ENCODE measurements at places on chromosomes 12 and 14.

DNA sequence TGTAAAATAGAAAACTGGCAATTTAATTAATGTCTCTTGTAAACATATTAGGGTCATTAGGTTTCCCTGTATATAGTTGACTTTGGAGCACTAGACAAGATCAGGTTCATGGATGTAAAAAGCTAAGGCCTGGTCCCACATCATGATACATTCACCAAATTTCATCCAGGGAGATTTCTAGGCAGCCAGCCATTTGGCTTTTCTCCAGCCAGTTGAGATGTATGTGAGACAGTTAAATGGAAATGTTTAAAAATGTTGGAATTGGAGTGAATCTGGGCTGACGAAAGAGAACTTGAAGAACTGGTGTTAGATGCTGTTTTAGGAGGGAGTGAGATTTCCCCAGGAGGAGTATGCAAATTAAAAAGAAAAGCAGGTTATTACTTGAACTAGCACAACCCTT, 41.8 kb upstream of the CLEC14A start:
- DNase-seq = no peak

DNA sequence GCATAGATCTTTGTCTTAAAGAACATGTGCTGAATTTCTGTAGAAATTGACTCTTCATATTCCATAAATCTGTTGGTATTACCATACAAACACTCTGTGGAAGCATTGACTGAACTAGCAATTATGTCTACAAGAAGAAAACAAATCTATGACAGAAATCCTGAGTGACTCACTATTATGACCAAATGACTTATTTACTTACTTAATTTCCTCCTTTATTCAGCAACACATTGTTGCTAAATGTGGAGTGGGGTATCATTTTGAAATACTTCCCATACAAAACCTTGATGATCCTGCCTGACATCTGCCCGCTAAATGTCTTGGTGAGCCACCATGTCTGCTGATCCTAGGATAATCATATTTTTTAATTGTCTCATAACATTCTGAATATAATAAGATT, 99.1 kb upstream of the SLCO1C1 start:
- DNase-seq = no peak

DNA sequence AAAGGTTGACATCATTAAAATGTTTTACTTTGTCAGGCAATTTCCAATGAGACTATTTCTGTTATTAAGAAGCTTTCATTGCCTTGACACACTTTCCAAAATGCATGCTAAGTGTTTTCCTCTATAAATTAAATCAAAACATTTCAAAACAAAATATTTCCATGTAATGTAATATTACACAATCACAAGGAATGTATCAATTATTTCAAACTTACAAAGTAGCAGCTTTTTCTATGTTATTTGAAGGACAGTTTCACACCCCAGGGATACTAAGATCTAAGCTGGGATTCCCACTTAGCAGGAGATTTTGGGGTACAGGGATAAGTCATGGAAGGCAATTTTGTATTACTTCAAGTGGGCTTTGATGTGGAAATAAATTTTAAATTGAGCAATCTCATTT, 144.9 kb downstream of the FOXG1 start:
- DNase-seq = no peak

- DNase-seq = no peak
Measured at GRCh38 chr14:46769292-46769691, 117.7 kb upstream of the RPL10L start.

- DNase-seq = peak; percentile 49
Measured at GRCh38 chr14:104688505-104689108, 811 bp upstream of the INF2 start.

DNA sequence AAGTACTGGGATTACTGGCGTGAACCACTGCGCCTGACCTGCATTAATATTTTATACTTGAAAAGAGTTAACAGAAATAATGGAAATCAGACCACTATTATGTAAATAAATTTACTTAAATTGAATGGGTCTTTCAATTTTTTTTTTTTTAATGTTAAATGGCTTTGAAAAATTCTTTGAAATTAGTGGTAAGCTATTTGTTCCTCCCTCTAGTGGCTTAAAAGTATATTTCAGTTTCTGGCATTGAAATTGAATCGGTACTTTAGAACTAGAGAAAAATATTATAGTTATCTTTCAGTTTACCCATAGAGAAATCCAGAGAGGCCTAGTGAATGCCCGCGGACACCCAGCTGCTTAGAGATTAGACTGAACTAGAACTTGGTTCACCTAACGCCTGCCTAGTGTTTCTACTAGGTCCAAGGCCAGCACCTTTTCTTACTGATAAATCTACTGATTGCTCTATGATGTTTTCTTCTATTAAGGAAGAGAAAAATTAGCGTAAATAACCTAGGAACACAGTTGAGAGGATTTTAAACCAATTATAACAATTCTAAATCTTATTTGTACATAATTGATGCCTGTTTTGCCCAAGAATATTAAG, 106.5 kb downstream of the EML1 start:
- no peak for DNase-seq

DNA sequence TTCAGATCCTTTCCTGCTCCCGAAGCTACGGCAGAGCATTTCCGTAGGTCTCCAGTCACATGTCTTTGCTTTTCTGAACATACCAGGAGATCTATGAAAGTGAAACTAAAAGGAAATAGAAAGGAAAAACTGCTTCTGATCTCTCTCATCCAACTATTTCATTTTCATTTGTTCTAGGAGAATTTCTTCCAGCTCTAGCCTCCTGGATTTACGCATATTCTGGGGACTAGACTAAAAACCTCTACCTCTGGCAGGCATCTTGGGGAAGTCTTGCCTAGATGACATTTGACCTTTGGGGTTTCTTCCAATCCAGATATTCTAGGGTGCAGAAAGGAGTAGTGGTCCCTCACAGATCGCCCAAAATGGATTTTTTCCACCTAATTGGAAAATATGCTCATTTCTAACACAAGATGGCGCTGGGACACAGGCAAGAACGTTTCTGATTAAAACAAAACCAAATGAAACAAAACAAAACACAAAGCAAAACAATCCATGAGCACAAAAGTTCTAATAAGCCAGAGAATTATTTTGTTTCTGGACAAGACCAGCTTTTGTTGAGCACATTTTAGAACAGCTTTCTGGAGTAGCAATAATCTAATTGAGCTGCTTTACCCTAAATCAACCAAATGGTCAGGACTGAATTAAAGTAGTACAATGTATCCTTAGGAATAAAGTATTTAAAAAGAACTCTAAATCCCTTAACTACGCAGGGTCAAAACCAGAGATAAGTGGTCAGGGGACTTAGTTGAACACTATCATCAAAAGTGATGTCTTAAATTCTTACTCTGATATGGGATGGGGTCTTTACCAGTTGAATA, 12.3 kb upstream of the PARP11 start:
- DNase-seq = no peak

GRCh38 chr14:82657186-82657675, 1123.6 kb upstream of the SEL1L start:
- no peak for DNase-seq

- DNase-seq = no peak
Measured at GRCh38 chr12:91889059-91889458, 256.6 kb downstream of the BTG1 start.
